ENCODE measurements at places on chromosomes 6 and 20.
A peak's percentile ranks its signal among the peaks of the same experiment; 100 is the strongest.

GRCh38 chr20:56014151-56014550, 8.8 kb upstream of the CBLN4 start:
- no peak for DNase-seq

DNA sequence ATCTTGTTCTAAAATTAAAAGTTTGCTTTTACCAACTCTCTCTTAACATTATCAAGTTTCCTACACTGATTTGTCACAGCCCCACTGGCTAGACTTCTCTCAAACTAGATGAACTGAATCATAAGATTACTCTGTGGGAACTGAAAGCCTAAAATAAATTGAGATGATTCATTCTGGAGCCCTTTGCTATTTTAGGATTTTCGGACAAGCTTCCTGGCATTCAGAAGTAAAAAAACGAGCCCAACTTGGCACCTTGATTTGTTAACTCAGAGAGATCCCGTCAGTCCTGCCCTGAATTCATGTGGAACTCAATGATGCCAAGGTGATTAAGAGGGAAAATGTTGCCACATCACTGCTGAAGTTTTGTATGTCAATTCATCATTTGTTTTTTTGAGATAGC, 122.0 kb upstream of the NRSN1 start:
- DNase-seq = no peak

GRCh38 chr6:41470029-41470330, 76.2 kb upstream of the FOXP4 start:
- DNase-seq = no peak

DNA sequence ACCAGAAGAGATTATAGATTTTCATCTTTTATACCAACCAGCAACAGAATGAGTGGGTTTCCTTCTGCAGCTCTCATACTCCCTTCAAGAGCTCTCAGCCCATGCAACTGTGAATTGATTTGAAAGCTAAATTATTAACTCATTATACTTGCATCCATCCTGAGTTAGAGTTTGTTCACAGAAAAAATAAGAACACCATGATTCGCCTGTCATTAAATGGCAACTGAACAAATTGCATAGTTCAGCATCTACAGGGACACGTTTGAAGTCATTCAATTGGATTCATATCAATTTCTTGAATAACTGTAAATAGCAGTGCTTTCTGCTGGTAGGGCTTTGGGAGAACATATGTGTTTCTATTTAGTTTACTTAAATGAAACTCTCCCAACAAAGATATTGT, 65.7 kb downstream of the NKAIN2 start:
- DNase-seq = no peak

DNA sequence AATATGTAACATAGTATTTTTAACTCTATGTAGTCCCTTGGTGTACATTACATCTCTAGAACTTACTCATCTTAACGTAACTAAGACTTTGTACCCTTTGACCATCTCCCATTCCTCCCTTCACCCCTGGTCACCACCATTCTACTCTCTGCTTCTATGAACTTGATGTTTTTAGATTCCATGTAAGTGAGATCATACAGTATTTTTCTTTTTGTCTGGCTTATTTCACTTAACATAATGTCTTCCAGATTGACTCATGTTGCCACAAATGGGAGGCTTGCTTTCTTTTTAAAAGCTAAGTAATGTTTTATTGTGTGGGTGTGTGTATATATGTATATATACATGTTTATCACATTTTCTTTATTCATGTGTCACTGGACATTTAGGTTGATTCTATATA, 55.8 kb downstream of the TMEM200A start:
- DNase-seq = no peak

DNA sequence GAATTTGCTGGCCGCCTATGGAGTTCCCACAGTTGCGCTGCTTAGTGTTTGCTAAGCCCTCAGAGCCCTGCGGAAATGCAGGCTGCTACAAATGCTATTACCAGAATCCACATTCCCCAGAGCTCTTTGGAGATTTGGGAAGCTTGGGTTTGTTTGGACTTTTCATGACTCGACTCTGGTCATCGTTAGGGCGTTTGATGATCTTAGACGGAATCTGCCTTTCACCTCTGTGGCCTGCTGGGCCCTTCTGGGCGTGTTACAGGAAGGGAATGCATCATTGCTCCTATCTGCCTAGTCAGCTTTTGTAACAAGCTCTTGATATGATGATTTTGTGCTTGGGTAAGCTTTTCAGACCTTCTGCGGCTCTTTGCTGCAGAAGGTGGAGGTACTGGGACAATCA, 50.8 kb downstream of the EYA2 start:
- DNase-seq = no peak

- DNase-seq = no peak
Measured at GRCh38 chr6:90230548-90231215, 66.0 kb downstream of the BACH2 start.

- peak; percentile 36 for DNase-seq
Measured at GRCh38 chr20:64079273-64080012, at the start of gene RGS19. Gene RGS19 (minus strand): TSS chr20:64079518. CDS start chr20:64076886, 2,632 bp downstream.

- no peak for DNase-seq
Measured at GRCh38 chr6:150228072-150228733, 85.4 kb downstream of the PPP1R14C start.

GRCh38 chr6:43966853-43967718, 160.2 kb downstream of the MRPL14 start:
- DNase-seq = no peak

GRCh38 chr6:121442576-121442975, 7.1 kb downstream of the GJA1 start:
- no peak for DNase-seq

- no peak for DNase-seq
Measured at GRCh38 chr6:85460921-85461797, 11.3 kb downstream of the NT5E start.

- no peak for DNase-seq
Measured at GRCh38 chr6:148225871-148226270, 116.8 kb upstream of the SASH1 start.

- no peak for DNase-seq
Measured at GRCh38 chr6:133108419-133108818, 132.7 kb upstream of the EYA4 start.

- no peak for DNase-seq
Measured at GRCh38 chr6:158758941-158759479, 60.2 kb downstream of the EZR start.

DNA sequence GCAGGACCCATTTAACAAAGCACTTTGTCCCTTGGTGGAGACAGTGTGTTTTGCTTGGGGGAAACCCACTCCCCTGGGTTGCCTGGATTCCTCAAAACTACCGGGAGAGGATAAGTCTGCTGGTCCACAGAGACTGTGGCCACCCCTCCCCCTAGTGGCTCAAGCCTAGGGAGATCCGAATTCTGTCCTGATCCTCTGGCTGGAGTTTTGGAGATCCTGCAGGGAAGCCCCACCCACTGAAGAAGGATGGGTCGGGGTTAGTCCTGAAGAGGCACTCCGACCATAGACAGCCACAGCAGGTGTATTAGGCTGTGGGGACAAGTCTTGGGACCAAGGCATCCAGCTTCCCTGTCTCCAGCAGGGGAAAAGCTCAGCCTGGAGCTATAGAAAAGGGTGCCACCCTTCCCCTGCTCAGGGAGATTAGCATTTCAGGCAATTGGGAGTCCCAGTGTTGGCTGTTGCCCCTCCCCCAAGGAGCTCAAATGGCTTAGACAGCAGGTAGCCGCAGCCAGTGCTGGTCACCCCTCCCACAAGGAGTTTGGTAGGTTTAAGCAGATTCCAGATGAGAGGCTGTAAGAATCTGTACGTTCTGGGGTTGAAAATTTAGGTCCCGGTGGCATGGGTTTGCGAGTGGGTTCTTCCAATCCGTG, 750.0 kb downstream of the TBC1D32 start:
- no peak for DNase-seq

GRCh38 chr6:53956068-53956711, 155.1 kb upstream of the MLIP start:
- DNase-seq = no peak

DNA sequence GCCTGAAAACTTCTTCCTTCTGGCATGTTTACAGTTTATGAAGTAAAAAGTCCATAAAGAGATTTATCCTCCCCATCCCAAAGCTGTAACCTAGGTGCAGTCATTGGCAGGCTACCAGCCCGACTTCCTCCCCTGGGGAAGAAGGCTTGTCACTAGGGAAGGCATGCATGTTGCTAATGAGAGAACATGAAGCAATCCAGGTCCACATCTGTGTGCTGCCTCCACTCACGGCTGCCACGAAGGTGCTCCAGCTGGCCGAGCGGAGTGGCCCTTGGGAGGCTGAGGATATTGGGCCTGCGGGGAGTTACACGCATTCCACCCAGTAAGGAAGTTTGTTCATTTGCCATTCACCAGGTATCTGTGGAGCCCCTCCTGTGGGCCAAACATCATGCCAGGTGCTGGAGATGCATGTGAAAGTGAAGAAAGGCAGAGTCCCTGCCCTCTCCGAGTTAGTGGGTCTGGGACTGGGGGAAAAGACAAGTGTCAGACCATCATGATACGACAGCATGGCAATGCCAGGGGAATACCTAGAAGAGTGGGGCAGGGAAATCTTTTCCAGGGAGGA, 257.0 kb downstream of the NRN1 start:
- DNase-seq = no peak

DNA sequence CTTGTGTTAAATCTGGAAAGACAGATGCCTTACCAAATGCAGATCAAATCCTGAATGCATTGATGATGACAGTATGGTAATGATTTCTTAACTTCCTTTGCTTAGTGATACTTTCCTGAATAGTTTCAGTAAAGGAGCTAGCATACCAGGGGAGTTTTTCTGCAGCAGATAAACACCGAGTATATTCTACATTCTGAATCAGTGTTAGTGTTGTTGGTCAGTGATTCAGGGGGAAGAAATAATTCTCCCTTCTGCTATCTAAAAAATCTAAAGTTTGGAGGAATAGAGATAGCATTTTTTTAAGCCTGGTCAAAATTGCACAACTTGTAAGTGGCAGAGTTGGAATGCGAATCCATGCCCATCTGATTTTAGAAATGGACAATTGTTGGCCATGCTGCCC, 512.2 kb upstream of the MARCKS start:
- no peak for DNase-seq

- DNase-seq = no peak
Measured at GRCh38 chr6:150016324-150017185, 8.8 kb downstream of the RAET1L start.

DNA sequence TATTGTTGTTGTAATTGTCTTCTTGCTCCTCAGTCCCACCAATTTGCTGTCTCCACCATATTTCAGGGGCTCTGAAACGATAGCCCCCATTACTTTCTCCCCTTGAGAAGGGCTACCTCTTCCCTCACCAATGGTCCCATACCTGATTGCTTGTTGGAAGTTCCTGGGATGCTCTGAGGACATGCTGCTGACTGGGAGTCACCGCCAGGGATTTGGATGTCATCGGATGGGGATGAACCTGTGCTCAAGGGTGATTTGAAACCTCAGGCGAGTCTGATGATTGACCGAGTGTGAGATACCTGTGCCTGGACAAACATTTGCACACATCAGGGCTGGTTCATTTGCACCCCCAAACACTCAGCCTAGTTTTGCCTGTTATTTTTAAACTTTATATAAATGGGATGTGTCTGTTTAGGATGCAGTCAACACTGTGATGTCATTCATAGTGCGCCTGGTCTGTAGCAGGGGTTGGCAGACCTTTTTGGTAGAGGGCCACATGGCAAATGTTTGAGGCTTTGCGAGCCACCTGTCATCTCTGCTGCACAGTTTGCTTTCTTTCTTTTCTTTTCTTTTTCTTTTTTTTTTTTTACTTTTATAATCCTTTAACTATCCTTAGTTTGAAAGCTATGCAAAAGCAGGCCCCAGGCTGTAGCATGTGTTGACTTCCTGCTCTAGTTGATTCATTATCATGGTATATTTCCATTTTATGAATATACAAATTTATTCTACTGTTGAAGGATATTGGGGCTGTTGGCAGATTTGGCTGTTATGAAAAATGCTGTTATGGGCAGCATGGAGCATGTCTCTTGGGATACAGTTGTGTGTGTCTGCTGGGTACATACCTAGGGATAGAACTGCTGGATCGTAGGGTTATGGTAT, 118.5 kb upstream of the PHACTR3 start:
- DNase-seq = no peak

DNA sequence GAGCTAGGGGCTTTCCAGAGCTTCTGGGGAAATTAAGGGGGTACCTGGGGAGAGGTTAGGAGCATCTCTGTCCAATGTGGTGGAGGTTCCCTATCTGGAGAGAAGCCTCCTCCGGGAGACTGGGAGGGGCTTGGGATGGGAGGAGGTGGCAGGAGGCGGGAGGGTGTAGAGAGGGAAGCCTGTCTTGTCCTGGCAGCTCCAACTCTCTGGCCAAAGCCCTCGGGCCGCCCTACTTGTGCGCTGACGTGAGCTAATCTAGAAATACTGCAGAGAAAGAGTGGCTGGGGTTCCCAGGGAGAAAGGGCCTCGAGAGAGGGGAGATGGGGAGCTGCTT, 1.6 kb upstream of the SLC32A1 start:
- DNase-seq = no peak

DNA sequence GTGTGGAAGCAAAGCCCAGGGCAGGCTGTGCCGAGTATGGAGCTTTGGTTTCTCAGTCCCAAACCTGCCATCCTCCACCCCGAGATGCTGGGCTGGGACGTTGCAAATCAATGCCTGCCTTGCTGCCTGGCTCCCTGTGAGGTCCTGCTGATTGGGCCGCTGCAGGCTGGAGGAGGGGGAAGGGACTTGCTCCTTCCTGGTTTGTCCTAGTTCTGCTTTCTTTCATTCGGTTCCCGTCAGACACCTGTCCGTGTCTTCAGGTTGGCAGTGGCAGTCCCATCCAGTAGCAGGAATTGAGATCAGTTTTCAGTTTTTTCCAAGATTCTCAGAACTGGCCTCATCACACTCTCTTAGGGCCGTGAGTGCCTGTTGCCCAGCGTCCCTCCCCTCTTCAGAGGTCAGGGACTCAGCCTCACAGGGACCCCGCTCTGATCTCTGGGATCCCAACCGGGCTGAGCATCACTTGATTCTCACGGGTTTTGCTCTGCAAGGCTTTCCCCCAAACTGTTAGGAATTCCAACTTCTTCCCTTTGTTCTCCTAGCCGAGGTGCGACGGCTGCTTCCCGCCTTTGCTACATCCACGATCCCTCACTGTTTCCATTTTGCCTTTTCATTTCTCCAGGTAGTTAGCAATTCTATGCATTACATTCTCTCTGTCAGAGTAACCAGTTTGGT, 24.2 kb upstream of the TAGAP start:
- DNase-seq = no peak

- no peak for DNase-seq
Measured at GRCh38 chr6:168097621-168098430, 18.8 kb upstream of the FRMD1 start.

- DNase-seq = no peak
Measured at GRCh38 chr6:107642861-107643328, 153.0 kb downstream of the SOBP start.

GRCh38 chr6:157398151-157398550, 17.2 kb downstream of the ZDHHC14 start:
- DNase-seq = no peak

GRCh38 chr6:110185879-110186278, 5.7 kb downstream of the CDC40 start:
- no peak for DNase-seq

- no peak for DNase-seq
Measured at GRCh38 chr6:112352607-112353006, 5.5 kb downstream of the RFPL4B start.
